T-cell (primary cell): ENCODE measurements at places on chromosomes 4 and X. TPM values are rescaled to one million over a fixed set of nuclear protein-coding genes. Genes with fewer than 3 reads are reported as not detected.
A peak's percentile ranks its signal among the peaks of the same experiment; 100 is the strongest.

Gene AMER1
- 3.6 TPM for total RNA-seq

DNA sequence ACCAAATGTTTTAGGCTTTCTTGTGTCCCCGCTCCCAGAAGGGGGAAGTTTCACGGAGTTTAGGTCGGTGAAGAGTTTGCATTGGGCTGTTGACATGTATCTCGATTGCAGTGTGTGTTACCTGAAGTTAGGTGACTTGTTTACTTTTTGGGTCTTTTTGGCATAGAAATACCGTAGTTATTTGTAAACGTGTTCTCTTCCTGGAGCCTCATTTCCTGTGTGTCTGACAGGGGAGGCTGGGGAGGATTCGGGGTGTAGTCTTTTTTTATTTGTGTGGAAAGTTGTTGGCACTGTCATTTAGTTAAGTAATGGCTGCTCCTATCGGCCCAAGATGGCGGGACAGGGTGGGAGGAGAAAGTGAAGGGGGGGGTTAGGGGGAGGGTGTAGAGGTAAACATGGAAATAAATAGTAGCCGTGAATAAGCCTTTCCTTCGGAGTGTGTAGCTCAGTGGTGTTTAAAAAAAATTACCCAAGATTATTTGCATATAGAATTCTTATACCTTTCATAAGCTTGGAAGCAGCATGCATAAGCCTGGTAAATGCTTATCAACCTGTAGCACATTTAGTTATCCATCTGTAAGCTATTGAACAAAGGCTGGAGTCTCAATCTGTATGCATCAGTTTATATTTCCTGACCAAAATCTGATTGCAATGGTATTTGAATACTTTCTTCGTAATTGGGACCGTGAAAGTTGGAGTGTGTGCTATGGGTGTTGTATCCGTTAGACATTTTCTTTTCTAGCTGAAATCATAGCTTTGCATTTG is 1.6 kb downstream of the KDM6A start:
- H3K27me3 ChIP-seq = no peaks in the 10 kb centered on the region
- H3K4me3 ChIP-seq = peak overlapping the region; percentile 95
- DNase-seq = no peak
- no peaks in the 10 kb centered on the region for H3K36me3 ChIP-seq
- peaks cover 8% of the 10 kb centered on the region for H3K4me1 ChIP-seq

DNA sequence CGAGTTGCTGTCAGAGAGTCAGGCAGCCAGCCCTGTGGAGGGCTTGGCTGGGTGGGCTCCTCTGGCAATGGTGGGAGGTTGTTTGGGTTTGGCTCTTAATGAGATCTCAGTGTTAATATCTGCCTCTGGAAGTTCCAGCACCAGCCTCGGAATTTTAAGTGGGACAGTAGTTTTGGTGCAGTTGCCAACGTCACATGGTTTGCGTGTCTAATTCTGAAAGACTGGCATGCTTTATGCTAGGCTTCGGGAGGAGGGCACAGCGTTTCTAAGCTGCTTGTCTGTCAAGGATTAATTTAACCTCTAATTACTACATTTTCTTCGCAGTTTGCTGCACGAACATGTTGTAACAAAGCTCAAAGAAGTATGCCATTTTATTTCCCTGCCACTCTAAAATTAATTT is 9.2 kb downstream of the MAMLD1 start:
- no peak overlapping the region for H3K27ac ChIP-seq
- H3K36me3 ChIP-seq = no peaks in the 10 kb centered on the region
- no peak for DNase-seq
- H3K27me3 ChIP-seq = no peaks in the 10 kb centered on the region
- H3K4me1 ChIP-seq = no peaks in the 10 kb centered on the region
- no peak overlapping the region for H3K4me3 ChIP-seq

Gene CLNK
- total RNA-seq = 0.32 TPM

GRCh38 chr4:77728420-77728819 is 90.7 kb downstream of the CNOT6L start:
- no peaks in the 10 kb centered on the region for H3K4me1 ChIP-seq
- H3K27ac ChIP-seq = no peak overlapping the region
- no peaks in the 10 kb centered on the region for H3K36me3 ChIP-seq

GRCh38 chrX:106917830-106918500 is 2.2 kb upstream of the CLDN2 start:
- H3K4me1 ChIP-seq = peaks cover 15% of the 10 kb centered on the region
- peaks cover 2% of the 10 kb centered on the region for H3K27me3 ChIP-seq
- DNase-seq = peak; percentile 41
- H3K27ac ChIP-seq = no peak overlapping the region
- no peak overlapping the region for H3K4me3 ChIP-seq

DNA sequence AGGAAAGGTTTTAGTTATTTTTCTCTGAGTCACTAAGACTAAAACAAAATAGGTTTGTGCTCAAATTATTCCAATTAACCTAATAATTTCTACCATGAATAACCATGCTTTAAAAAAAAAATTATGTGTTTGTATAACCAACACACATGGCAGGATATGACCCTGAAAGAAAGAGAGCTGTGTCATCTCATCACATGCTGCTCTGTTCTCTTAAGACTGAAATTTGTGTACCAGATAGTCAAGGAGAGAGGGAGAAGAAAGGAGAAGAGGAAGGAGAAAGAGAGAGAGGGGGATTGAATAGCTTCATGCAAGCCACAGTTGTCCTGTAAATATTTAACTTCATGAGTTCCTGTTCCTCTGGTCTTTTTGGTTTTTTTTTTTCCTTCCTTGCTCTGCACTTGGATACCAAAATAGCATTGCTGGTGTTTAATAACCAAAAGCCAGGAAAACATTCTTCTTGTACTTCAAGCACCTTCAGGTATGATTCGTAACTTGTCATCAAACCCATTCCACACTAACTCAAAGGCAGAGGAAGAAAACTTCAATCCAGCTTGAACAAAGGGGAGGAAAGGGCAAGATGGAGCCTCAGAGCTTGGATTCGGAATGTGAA is 6.4 kb upstream of the PROM1 start:
- no peaks in the 10 kb centered on the region for H3K27me3 ChIP-seq
- no peak for DNase-seq
- no peaks in the 10 kb centered on the region for H3K4me1 ChIP-seq
- no peaks in the 10 kb centered on the region for H3K36me3 ChIP-seq

DNA sequence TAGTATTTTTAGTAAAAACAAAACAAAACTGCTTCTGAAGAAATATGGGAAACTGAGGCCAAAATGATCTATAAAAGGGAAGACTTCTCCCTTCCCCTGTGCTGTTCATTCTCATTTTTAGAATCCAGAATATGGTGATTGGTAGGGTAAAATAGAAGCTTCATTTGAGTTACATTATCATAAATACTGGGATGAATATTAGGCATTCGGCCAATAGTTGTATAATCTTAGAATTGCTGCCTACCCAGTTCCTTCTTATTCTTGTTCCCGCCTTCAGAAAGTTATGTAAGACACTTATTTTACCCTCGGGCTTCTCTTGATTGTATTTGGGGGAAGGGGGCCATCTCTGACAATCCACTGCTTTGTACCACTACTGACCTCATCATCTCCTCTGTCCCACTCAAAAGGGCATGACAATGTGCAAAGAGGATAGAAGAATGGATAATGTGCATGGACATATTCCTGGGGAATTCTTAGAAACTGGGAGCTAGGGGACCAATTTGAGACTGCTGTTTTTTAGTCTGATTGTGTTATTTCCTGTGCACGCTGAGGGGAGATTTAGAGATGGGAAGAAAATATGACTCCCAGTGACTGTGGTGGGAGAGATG is 588 bp downstream of the ART3 start:
- no peak for DNase-seq
- no peak overlapping the region for H3K27ac ChIP-seq
- H3K36me3 ChIP-seq = no peaks in the 10 kb centered on the region
- no peaks in the 10 kb centered on the region for H3K27me3 ChIP-seq
- H3K4me3 ChIP-seq = no peak overlapping the region

GRCh38 chr4:7981738-7982394 is 42.2 kb upstream of the AFAP1 start:
- H3K27me3 ChIP-seq = peaks cover 21% of the 10 kb centered on the region
- H3K4me1 ChIP-seq = peaks cover 17% of the 10 kb centered on the region
- no peak for DNase-seq
- H3K4me3 ChIP-seq = no peak overlapping the region
- no peak overlapping the region for H3K27ac ChIP-seq

- no peaks in the 10 kb centered on the region for H3K36me3 ChIP-seq
- no peak overlapping the region for H3K27ac ChIP-seq
- peaks cover 19% of the 10 kb centered on the region for H3K27me3 ChIP-seq
- no peak for DNase-seq
- no peak overlapping the region for H3K4me3 ChIP-seq
These were observed 58.4 kb downstream of the SEPSECS start for GRCh38 chr4:25101836-25102235.

DNA sequence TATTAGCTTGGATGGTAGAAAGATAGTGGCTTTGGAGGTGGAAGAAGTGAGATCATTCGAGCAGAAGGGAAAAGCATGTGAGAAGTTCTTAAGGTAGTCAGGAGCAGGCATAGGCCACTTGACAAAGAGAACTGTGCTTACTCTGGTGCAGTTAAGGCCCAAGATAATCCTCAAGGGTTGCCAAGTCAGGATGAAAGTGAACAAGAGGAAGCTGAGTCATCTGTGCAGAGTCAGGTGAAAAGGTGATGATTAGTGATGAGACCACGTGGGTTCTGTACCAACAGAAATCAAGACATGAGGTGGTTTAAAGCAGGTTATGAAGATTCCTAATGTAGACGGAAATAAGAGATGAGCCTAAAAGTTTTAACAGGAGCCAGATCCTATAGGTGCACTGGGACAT is 369.8 kb downstream of the DTHD1 start:
- H3K36me3 ChIP-seq = no peaks in the 10 kb centered on the region
- no peaks in the 10 kb centered on the region for H3K27me3 ChIP-seq
- no peak for DNase-seq
- no peaks in the 10 kb centered on the region for H3K4me1 ChIP-seq
- H3K4me3 ChIP-seq = no peak overlapping the region

DNA sequence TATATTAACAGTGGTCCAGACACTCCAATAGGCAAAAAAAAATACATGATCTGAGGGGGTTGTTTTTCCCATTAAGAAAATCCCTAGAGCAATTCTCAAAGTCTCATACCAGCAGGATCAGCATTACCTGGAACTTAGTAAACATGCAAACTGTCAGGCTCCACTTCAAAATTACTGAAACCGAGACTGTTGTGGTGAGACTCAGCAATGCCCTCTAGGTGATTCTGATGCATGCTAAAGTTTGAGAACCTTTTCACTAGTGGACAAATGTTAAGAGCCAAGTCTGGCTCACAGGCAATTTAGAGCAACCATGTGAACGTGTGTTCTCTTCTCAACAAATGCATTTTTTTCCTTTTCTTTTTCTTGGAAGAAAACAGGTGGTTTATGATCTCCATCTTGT is 30.2 kb downstream of the NEK1 start:
- H3K27me3 ChIP-seq = no peaks in the 10 kb centered on the region
- no peak overlapping the region for H3K4me3 ChIP-seq
- no peaks in the 10 kb centered on the region for H3K4me1 ChIP-seq
- H3K36me3 ChIP-seq = peaks cover 12% of the 10 kb centered on the region
- no peak overlapping the region for H3K27ac ChIP-seq

- peak; percentile 37 for DNase-seq
- H3K27me3 ChIP-seq = no peaks in the 10 kb centered on the region
- H3K27ac ChIP-seq = peak overlapping the region; percentile 94
- H3K4me1 ChIP-seq = peaks cover 33% of the 10 kb centered on the region
- no peaks in the 10 kb centered on the region for H3K36me3 ChIP-seq
- H3K4me3 ChIP-seq = no peak overlapping the region
These were observed 166.5 kb upstream of the PPP1R2C start for GRCh38 chrX:42944381-42944998.

Gene GPR34
- total RNA-seq = 0.30 TPM

GRCh38 chrX:125998432-125998831 is 167.7 kb downstream of the DCAF12L2 start:
- DNase-seq = no peak
- H3K27me3 ChIP-seq = no peaks in the 10 kb centered on the region
- H3K36me3 ChIP-seq = no peaks in the 10 kb centered on the region
- H3K27ac ChIP-seq = no peak overlapping the region
- H3K4me3 ChIP-seq = no peak overlapping the region

Gene OPHN1
- total RNA-seq = 0.07 TPM

DNA sequence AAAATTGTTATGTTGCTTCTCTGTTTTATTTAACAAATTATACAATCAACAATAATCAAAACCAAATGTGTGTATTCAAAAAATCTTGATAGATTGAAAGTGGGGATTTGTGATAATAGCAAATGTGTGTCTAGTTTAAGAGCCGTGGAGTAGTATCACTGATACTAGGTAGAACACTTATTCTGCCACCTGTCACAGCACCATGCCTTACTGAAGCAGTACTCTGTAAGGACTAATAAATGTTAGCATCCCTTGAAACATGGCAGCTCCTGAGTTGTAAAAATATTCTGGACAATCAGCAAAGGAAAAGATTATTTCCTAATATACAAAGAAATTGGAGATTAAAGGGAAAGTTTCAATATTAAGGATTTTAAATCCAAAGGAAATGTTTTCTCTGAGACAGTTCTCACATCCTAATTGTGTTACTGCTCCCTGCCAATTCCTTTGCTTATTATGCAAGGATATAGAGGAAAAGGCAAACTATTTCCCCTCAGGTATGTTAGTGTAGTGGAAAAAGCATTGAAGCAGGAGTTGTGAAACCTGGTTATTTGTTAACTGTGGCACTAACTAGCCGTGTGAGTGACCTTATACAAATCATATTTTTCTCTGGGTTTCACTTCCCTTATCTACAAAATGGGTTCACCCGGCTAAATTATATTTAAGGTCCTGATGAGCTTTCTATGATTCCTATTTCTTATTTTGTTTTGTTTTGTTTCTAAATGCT is 303.1 kb downstream of the ARHGAP24 start:
- no peak for DNase-seq
- no peaks in the 10 kb centered on the region for H3K4me1 ChIP-seq
- H3K27me3 ChIP-seq = no peaks in the 10 kb centered on the region
- no peak overlapping the region for H3K27ac ChIP-seq
- H3K4me3 ChIP-seq = no peak overlapping the region

DNA sequence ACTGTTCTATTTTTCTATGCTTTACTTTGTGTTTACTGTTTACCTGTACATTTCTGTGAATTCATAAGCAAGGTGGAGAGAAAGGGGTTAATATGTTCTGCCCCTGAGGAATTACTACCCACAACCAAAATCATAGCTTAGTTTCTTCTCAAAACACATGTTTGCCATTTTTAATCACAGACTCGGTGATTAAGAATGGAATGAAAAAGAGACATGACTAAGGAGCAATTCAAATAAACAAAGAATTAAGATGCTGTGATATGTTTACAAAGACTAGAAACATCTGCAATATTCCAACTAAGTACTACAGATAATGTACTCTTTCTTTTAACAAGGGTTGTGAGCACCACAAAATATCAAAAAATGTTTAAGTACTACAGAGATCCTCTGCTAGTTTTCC is 11.7 kb upstream of the FAT4 start:
- H3K36me3 ChIP-seq = no peaks in the 10 kb centered on the region
- no peaks in the 10 kb centered on the region for H3K27me3 ChIP-seq
- H3K27ac ChIP-seq = no peak overlapping the region
- H3K4me3 ChIP-seq = no peak overlapping the region
- DNase-seq = no peak
- no peaks in the 10 kb centered on the region for H3K4me1 ChIP-seq

- no peak overlapping the region for H3K4me3 ChIP-seq
- no peak for DNase-seq
- no peaks in the 10 kb centered on the region for H3K4me1 ChIP-seq
- no peak overlapping the region for H3K27ac ChIP-seq
- H3K27me3 ChIP-seq = no peaks in the 10 kb centered on the region
These were observed 28.9 kb downstream of the FGF5 start for GRCh38 chr4:80295336-80295735.
